ENCODE measurements at places on chromosomes 12 and 14.

GRCh38 chr12:46267575-46267824 lies 1.3 kb downstream of the SLC38A1 start:
- DNase-seq = no peak

- DNase-seq = no peak
These were observed 7.8 kb downstream of the PELI2 start for GRCh38 chr14:56125772-56126636.

DNA sequence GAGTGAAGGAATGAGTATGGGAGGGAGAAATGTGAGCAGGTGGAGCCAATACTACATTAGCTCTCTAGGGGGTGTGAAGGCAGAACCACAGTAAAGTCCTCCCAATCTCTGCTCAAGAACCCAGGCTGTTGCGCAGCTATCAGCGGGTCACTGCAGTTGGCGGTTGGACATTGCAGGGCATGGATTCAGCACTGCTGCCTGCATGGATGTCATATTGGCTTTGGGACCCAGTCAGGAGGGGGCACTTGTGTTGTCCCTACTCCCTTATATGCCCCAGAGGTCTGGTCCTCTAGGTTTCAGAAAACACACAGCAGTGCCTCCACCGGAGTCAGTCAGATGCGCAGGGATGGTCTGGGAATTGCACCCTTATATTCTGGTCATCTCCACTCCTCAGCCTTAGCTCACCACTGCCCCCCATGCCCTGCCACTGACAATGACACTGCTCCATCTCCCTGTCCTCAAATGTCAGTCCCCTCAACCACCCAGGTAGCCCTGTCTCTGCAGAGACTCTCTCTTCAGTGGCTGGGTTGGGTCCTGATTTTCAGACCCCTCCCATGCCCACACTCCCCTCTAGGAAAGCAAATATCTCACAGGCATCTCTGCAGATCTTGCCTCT lies 9.6 kb downstream of the ZDHHC22 start:
- DNase-seq = no peak

GRCh38 chr12:110686294-110686903 lies 2.5 kb downstream of the HVCN1 start:
- DNase-seq = no peak

DNA sequence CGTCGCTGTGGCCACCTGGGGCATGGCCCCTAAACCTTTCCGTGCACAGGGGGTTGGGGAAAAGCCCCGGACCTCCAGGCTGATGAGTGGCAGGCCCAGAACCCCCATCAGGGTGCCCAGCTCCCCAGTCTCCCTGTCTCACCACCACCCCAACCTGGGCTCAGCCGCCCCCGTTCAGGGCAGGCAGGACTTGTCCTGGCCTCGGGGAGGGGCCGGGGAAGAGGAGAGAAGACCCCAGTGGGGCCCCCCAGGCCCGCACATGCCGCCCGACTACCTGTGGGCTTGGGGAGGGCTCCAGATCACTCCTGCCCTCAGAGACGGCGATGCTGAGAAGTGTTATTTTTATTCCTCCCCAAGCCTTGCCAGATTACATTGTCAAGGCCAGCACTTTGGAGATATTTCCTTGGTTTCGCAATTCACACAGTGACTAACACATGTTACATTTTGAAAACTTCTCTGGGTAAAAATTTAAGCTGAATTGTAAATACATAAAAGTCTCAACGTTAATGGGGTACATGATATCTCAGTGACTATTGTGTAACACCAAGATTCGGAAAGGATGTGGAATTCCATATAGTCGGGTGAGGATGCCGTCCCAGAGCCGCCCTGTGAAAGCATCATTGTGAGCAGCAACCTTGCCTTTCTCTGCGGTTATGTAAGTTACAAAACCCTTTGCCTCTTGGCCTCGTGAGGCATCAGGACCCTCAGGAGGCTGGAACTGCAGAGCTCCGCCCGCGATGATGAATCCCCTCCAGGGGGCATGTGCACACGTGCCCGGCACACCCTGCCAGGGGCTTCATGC lies 85.6 kb upstream of the DIO3 start:
- DNase-seq = peak; percentile 57

- no peak for DNase-seq
These were observed 368.8 kb downstream of the SYT1 start for GRCh38 chr12:79233341-79233781.

- no peak for DNase-seq
These were observed 46.4 kb upstream of the SYT10 start for GRCh38 chr12:33486058-33486457.

- DNase-seq = no peak
These were observed 382.8 kb downstream of the ADAMTS20 start for GRCh38 chr12:43169115-43169681.

- DNase-seq = no peak
These were observed 83.7 kb upstream of the PCNX4 start for GRCh38 chr14:60008042-60008441.

- no peak for DNase-seq
These were observed 6.9 kb upstream of the SLC7A7 start for GRCh38 chr14:22822016-22822570.

DNA sequence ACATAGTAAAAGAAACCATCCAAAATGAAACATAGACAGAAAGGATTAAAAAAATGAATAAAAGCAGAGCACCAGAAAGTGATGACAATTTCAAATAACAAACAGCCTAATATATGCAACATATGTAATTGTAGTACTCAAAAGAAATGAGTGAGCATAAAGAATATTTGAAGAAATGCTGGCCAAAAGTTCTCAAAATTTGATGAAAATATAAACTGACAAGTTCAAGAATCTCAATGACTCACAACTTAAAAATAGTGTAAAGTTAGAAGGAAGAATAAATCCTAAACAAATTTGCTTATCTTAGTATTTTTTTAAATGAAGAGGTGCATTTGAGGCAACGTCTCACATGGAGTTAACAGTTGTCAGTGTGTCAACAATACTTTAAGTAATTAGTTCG lies 498.9 kb downstream of the SLC6A15 start:
- DNase-seq = no peak

DNA sequence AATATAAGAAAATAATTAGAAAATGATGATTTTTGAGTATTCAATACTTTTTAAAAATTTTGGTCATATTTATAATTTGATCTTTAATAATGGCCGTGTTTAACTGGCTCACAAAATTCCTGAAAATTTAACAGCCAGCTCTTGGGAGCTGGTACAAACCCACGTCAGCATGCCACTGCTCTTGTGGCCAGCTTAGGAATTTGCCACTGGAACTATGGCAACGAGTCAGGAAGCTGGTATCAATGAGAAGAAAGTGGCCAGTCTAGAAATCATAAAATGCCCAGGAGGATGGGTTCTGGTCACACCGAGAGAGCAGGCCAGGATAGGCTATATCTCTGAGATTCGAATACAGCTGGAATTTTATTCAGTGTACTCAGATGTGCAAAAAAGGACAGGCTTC lies 72.2 kb upstream of the PLEKHG3 start:
- no peak for DNase-seq

GRCh38 chr12:7156259-7157197 lies 26.4 kb downstream of the CLSTN3 start:
- DNase-seq = no peak

- DNase-seq = no peak
These were observed 14.4 kb upstream of the SERPINA10 start for GRCh38 chr14:94307410-94307992.

DNA sequence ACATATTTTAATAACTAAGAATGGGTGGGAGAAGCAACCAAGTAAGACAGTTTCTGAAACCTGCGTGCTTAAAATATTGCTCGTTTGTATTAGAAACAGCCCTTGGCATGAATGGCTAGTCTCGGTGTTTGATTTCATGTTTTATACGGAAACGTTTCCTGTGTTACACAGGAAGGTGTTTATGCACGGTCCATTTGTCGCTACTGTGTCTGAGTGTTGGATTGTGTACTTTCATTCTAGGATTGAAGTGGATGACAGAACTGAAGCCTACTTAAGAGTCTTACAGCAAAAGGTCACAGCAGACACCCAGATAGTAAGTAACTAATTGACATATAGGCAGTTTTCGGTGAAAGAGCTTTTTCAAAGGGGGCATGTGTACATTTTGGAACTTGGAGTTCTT lies 19.6 kb downstream of the PIWIL1 start:
- no peak for DNase-seq

DNA sequence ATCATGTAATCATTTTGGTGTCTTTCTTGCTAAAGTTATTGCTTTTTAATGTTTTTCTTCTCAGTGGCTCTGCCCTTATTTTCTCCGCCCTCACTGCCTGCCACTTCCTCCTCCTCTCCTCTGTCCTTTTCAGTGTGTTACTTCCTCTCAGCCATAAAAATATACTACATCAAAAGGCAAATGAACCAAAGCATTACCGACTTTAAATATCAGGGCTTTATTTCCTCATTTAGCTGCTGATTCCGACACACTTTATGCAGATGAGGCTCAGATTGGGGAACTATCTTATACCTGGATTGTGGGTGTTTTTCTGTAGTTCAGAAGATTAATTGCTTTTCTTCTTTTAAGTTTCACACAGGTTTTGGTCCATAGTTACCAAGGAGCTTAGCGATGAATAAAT lies 118.1 kb downstream of the CMAS start:
- no peak for DNase-seq

- no peak for DNase-seq
These were observed 4.9 kb downstream of the TMEM121 start for GRCh38 chr14:105531088-105531893.

DNA sequence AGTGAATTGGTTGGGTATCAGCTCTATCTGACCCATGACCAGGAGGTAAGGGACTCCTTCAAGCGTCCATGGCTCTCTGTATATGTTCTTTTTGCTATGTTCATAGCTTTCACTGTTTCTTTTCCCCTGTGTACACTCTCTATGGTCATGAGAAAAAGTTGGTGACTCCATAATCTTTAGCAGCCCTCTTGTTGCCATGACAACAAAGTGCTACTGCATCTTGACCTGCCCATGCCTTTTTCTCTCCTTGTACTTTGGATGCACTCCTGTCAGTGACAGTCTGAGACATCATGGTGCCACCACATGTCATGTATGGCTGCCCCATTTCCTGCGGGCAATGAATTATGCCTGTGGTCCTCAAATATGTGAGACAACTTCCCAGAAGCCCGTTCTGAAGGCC lies 280.2 kb downstream of the TMEM121 start:
- no peak for DNase-seq

DNA sequence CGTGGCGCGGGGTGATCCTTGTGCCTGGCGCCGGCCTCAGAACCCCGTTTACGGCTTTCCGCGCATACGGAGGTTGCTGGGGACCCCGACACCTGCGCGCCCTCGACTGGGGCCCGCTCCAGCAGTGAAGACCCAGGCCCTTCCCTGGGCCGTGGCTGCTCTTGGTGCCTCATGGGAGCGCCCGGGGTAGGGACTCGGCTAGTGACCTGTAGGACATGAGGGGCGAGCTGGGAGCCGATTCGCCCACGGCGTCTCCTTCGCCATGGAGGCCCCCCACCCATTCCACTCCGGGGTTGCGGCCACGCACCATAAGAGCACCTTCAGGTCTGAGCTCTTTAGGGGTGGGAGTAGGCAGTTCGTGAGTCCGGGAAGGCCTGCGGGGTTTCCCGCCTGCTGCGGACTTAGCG lies 14.2 kb upstream of the PAX9 start:
- no peak for DNase-seq

DNA sequence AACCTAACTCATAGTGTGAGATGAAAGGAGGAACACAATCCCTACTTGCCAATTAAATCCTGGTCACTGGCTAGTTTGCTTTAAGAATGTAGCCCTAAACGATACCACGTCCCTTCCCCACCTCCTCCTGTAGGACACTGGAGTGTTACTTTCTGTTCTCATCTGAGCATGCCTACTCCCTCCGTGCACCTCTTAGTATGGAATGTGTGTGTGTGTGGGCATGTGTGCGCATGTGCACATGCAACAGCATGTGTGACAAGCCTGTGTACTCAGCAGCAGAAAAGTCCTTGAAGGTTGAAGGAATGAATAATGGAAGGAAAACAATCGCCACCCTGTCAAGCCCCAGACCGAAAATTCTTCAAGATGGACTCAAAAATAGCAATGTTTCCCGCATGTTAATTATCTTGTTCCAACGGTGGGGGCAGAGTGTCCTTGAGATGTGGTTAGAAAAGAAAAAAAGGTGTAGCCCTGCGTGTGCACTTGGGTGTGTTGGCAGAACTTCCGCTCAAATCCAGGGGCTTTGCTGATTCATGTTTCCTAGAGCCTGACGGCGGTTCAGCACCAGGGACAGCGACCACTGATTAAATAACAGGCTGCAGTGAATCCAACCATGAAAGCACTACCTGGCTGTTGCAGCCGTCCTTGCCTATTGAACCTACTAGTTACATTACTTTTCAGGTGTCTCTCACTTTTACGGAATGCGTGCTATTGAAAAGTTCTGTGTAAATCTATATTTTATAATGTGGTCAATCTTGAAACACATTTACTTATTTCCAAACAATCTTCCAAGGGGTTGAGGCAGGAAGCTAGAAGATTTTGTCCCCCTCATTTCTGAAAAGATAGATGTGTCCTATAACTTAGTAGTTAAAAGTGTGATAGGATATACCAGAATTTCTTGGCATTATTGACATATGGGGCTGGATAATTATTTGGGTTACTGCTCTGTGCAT lies 79.8 kb downstream of the SRRM4 start:
- DNase-seq = peak; percentile 60

DNA sequence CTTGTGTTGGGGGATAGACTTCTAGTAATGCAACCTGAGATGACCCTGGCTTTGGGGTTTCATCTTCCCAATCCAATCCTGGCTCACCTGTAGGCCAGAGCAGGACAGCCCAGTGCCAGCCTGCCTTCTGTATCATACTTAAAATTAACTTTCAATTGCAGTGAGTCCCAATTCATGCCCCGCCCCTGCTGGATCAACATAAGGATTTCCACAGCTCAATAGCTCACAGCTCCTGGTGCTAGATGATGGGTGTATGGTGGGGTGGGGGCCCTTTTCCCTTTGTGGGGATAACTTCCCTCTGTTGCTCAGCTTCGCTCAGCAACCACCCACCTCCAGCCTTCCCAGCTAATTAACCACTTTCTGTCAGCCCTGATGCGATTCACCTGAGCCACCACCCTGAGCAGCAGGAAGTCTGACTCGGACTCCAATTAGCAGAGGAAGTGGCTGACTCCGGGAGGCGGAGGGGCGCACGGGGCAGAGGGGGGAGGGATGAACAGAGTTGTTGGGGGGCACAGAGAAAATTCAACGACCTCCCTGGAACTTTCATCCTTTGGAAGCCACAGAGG lies 24.3 kb upstream of the CHGA start:
- DNase-seq = no peak

DNA sequence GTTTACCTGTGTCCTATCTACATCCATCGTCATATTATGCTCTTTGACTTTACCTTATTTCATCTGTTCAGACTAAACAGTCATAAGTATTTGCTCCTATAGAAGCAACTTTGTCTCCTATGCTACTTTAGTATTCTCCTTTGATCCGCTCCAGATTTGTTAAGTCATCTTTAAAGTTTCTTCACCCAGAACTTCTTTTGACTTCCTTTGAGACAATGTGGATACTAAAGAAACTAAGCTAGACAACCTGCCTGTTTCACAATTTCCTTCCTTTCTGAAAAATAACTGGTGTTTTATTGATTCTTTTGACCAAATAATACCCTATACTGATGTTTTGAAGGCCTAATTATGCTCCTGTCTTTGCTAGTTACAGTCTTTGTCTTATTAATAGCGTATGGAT lies 30.0 kb upstream of the LRRK2 start:
- no peak for DNase-seq

All from sciatic nerve (tissue), 2 donors.